ENCODE measurements at places on chromosomes 3 and 15.

- DNase-seq = no peak
Measured at GRCh38 chr15:27965546-27965945, 133.6 kb downstream of the OCA2 start.

GRCh38 chr3:43582866-43583265 is 38.9 kb downstream of the ANO10 start:
- DNase-seq = no peak

- DNase-seq = peak; percentile 12
Measured at GRCh38 chr3:122258757-122259371, 66.2 kb upstream of the CSTA start.

DNA sequence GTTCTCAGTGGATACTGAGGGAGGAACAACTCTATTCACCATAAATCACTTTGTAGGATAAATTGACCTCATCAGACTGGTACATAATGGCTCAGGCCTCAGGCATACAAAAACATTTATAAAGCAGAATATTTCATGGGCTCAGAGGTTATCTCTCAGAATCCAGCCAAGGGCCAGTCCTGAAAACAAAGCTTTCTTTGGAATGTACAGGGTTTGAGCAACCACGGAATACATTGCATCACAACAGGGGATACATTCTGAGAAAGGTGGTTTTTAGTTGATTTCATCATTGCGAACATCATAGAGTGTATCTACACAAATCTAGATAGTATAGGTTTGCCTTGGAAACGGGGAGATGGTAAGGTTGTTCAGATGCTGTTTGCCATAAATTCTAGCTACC is 33.4 kb upstream of the CTDSPL2 start:
- DNase-seq = no peak

DNA sequence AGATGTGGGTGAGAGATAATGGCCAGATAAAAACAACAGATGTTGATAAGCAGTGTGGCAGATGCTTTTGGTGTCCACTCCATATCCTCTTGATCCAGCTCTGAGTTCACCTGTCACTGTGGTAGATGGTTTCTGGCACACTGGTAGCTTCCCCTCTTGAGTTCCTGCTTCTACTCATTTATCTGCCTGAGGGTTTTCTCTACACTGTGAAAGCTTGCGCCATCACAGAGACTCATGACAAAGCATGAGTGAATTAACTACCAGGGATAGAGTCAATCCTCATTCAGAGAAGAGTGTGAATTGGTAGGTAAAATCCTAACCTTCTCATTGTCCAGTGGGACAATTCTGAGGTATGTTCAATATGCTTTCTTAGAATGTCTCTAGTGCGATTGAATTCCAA is 50.0 kb upstream of the ARHGEF26 start:
- no peak for DNase-seq

All from caudate nucleus (tissue), 63 donors.